ENCODE measurements at places on chromosomes 7 and 10.

- DNase-seq: no peak
Observed at GRCh38 chr7:73560109-73560835, 2.8 kb upstream of the BCL7B start.

GRCh38 chr7:26987338-26987737 is 108.5 kb downstream of the HOXA1 start:
- DNase-seq: no peak

GRCh38 chr7:136339464-136339863 is 362.3 kb upstream of the MTPN start:
- DNase-seq: no peak

GRCh38 chr7:112042631-112043030 is 163.6 kb downstream of the DOCK4 start:
- no peak for DNase-seq

- no peak for DNase-seq
Observed at GRCh38 chr7:26397796-26398426, 106.2 kb downstream of the SNX10 start.

DNA sequence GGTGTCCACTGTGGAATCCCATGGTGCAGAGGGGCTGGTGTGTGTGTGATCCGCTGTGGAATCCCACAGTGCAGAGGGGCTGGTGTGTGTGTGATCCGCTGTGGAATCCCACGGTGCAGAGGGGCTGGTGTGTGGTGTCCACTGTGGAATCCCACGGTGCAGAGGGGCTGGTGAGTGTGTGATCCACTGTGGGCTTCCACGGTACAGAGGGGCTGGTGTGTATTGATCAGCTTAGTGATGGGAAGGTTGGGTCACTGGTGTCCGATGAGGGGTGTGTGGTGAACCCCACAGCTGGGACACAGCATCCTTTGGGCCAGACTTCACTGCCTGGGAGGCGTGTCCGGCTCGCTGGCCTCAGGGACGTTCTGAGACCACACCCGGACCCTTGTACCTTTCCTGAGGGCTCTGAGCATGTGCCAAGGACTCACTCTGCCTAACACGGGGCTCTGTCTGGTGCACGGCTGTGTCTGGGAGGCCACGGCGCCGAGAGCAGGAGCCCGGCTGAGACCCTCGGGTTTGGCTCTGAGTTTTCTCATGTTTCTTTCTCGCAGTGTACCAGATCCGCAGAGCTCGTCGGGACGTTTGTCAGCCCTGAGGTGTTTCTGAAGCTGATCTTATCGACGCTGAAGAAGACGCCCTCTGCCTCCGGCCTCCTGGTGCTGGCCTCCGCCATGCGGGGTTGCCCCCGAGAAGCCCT is 29.3 kb upstream of the PRKAR1B start:
- no peak for DNase-seq

DNA sequence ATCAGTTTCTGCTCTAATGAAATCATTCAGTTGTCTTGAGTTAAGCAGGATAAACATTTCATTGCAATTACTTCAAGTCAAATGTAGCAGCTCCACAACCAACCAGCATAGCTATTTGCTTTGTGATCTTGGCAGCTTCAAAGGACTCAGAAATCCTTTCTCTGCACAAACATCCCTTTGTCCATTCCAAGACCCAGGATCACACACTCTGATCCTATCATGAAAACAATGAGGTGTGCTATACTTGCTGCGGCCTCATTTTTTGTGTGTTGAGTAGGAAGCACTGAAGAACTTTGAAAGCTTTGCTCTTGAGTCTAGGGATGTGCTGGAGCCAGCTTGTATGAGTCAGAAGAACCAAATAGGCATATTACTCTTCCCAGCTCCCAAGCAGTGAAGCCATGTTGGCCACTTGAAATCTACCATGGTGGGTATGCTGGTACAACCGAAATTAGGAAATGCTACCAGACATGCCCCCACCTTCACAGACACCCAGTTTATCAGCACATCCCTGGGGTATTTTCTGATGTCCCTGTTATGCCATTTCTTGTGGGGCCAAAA is 199.4 kb upstream of the PRSS58 start:
- DNase-seq: no peak

DNA sequence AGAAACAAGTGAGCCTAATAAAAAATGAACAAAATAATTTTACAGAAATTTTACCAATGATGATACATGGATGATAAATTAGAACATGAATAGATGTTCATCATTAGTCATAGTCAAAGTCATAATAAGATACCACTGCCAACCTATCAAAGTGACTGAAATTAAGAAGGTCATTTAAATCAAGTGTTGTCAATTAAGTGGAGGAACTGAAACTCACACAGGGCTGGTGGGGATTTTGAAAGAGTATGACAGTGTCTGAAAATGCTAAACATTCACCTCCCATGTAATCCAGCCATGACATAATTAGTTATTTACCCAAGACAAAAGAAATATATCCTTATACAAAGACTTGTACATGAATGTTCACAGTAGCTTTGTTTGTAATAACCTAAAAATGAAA is 57.1 kb upstream of the DYNC1I1 start:
- DNase-seq: no peak

GRCh38 chr10:99888622-99889021 is 106.2 kb downstream of the ABCC2 start:
- DNase-seq: no peak

- DNase-seq: no peak
Observed at GRCh38 chr7:159070431-159071148, 74.1 kb downstream of the VIPR2 start.

- DNase-seq: no peak
Observed at GRCh38 chr10:124364674-124365073, 54.0 kb downstream of the OAT start.

DNA sequence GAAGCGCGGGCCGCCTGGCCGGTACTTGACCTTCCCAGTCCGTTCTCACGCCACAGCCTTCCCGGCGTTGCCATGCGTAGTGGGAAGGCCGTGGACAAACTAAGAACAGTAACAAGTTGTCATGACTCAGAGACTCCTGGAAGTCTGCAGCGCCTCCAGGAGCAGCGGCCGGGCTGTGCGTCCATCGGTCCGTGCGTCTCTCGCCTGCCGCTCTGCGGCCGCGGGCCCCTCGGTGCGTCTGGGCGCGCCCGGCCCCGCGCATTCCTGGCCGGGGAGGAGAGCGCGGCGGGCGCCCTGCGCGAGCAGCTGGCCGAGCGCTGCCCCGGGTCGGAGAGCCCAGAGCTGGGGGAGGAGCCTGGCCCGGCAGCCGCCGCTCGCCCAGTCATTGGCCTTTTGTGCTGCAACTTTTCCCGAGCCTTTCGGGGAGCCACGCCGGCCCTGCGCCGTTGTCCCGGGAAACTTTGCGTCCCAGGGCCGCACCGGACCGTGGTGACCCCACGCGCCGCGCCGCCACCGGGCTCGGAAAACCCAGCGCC is 123.7 kb downstream of the TACC2 start:
- DNase-seq: no peak

DNA sequence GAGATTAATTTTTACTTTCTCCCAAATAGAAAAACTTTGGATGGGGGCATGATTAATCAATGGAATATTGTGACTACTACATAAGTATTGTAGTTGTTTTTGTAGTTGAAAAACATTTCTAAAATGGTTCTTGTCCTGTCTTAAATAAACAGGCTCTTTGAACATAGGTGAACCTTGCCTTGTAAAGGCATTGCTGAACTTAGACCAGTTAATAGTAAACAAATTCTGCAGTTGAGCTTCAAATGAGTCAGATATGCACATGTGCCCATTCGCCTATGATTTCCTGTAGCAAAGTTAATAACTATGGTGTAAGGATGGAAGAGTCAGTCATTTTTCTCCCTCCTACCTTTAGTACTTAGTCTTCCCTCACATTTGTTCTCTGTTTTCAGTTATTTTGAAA is 22.6 kb downstream of the CUTC start:
- DNase-seq: no peak

GRCh38 chr7:105530546-105530945 is 1.5 kb upstream of the RINT1 start:
- DNase-seq: no peak

DNA sequence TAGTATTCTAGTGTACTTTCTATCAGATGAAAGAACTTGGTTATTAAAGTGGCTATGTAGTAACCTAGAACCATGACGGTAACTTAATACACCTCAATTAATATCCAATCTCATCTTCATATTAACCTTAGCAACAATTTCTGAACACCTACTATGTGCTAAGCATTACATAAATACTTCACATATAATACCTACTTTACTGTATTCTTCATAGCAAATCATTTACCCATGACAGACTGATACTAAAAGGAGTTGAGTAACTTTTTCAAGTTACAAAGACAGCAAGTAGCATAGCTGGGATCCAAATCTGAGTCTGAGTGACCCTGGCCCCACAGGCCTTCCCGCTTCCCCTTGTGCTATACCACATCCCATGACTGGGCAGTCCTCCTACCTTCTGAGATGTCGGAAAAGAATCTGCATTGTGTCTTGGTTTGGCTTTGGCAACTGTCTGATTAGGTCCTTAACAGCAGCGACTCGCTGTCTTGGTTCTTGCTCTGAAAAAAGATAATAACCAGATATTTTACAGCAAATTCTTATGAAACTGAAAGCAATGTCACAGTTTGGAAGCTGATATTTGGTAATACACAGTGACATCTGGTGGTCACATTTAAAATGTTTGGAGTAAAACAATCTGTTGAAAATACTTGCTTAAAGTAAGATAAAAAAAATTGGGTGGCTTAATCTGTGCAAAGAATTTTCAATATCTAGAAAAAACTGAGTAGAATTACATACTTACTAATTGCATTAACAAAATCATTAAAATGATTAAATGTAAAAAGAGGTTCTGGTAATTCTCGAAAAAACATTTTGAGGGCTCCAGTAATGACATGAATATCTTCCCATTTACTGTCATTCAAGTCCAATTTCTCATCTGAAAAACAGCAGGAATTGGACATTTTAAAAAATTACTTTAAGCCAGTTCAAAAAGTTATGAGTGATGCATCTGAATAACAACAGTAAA is 120.1 kb downstream of the ARHGAP12 start:
- peak; percentile 2 for DNase-seq

DNA sequence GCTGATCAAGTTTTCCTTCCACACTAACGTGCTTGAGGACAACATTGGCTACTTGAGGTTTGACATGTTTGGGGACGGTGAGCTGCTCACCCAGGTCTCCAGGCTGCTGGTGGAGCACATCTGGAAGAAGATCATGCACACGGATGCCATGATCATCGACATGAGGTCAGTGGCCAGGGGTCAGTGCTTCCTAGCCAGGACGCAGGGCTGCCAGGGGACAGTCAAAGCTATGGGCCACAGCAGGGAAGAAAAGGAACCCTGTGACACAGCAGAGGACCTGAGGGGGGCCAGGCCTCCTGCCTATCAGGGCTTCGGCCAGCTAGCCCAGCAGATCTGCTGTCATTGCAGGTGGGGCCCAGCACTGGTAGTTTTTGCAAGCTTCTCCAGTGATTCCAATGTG is 5.2 kb downstream of the RBP3 start:
- no peak for DNase-seq

- no peak for DNase-seq
Observed at GRCh38 chr7:107810626-107811025, 7.6 kb upstream of the SLC26A3 start.

GRCh38 chr7:121084748-121085336 is 96.3 kb downstream of the CPED1 start:
- no peak for DNase-seq

GRCh38 chr7:91264924-91265681 is 870 bp downstream of the FZD1 start:
- DNase-seq: peak; percentile 12

DNA sequence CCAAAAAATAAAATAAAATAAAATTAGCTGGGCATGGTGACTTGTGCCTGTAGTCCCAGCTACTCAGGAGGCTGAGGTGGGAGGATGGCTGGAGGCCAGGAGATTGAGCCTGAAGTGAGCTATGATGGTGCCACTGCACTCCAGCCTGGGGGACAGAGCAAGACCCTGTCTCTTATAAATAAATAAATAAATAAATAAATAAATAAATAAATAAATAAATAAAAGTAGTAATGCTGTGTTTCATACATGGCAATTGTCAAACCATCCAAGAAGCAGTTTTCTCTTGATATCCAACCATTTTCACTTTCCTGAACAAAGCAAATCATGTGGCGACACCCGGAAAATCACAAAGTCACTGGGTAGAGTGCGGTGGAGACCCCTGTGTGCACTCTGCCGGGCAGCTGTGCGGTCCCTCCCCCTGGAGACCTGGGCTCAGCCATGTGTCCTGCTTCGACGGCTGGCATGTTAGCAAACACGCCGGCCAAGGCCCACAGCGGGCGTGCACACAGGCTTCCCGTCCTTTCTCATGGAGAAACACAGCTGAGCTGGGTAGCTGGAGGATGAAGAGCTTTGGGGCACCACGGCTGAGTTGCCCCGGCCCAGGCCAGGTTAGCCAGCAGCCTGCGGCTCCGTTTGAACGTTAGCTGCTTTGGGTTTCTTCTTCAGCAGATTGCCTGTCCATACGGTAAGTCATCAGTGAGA is 22.3 kb upstream of the RNF32 start:
- no peak for DNase-seq

GRCh38 chr10:86598151-86598550 is 56.2 kb upstream of the OPN4 start:
- DNase-seq: no peak

DNA sequence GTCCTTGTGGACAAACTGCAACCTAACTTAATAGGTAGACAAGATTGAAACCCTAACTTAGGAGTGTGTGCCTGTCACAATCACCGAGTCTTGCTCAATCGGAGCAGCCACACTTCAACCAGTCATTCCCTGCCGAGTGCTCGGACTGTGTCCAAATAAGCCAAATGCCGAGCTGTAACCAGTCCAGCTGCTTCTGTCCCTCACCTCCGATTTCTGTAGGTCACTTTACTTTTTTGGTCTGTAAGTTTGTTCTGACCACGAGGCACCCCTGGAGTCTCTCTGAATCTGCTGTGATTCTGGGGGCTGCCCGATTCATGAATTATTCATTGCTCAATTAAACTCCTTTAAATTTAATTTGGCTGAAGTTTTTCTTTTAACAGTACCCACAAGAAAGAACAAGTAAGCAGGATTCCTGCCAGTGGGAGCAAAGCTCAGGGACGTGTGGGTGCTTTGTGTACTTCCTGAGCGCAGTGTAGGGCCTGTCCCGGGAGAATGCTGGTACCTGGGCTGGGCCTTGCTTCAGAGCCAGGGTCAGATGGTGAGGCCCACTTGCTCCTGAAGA is 140.1 kb downstream of the ACTR3B start:
- no peak for DNase-seq
